Cortex of kidney (tissue), 1 donor: ENCODE measurements at places on chromosomes 4 and X.

GRCh38 chrX:153803211-153804099 is 9.0 kb downstream of the SSR4 start:
- DNase-seq, result no peak

DNA sequence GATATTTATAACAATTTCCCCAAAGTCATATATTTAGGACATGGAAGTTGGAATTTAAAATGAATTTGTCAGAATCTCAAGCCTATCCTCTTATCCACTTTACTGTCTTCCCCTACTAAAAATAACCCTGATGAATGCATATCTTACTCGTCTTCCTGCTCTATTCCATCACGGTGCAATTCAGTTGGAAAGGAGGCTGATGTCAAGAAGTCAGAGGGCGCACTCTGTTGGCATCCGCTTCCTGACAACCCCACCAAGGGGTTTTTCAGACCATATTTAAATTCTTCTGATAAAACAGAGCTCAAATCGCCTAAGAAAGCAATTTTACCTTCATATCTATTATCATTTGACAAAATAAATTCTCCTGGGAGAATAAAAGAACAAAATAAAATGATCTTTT is 233.5 kb downstream of the ARHGAP24 start:
- DNase-seq, result no peak

GRCh38 chr4:73674451-73674919 is 54.2 kb upstream of the RASSF6 start:
- DNase-seq, result no peak

DNA sequence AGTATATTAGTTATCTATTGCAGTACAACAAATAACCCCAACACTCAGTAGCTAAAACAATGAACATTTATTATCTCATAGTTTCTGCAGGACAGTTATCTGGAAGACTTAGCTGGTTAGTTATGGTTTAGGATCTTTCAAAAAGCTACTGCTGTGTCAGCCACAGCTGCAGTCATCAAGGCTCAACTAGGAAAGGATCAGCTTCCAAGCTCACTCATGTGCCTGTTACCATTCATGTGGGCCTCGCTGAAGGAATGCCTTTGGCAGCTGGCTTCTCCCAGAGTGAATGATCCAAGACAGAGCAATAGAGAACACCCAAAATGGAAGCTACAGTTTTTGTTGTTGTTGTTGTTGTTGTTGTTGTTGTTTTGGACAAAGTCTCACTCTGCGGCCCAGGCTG is 13.5 kb upstream of the PRSS48 start:
- DNase-seq, result no peak

GRCh38 chrX:151694661-151695582 is at the start of gene PRRG3:
Gene PRRG3, plus strand, starts transcription at chrX:151695458. Its CDS starts 3,357 bp downstream, at chrX:151698815.
- DNase-seq, result no peak

GRCh38 chr4:141913928-141914327 is 277.5 kb downstream of the IL15 start:
- DNase-seq, result no peak

- DNase-seq, result no peak
Observed at GRCh38 chr4:172270397-172270796, 457.2 kb downstream of the GALNTL6 start.

- no peak for DNase-seq
Observed at GRCh38 chr4:94537921-94538628, 86.3 kb downstream of the PDLIM5 start.

GRCh38 chrX:70754169-70754848 is 154.2 kb downstream of the TEX11 start:
- DNase-seq, result no peak

GRCh38 chr4:41957634-41958033 is 22.4 kb downstream of the TMEM33 start:
- DNase-seq, result no peak

DNA sequence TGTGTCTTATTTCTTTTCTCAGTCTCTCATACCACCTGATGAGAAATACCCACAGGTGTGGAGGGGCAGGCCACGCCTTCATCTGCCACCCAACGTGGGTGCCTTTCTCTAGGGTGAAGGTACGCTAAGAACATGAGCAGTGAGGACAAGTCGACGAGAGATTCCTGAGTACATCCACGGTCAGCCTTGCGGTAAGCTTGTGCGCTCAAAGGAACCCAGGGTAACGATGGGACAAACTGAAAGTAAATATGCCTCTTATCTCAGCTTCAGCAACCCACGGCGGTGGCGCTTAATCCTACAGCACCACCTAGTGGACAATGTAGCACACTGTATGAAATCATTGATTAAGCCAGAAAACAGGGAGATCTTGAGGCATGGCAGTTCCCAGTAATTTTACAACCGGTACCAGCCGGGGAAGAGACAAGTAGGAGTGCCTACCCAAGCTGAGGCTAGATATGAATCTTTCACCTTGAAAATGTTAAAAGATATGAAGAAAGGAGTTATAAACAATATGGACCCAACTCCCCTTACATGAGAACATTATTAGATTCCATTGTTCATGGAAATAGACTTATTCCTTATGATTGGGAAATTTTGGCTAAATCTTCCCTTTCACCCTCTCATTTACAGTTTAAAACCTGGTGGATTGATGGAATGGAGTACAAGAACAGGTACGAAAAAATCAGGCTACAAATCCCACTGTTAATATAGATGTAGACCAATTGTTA is 63.0 kb downstream of the ZNF732 start:
- no peak for DNase-seq

DNA sequence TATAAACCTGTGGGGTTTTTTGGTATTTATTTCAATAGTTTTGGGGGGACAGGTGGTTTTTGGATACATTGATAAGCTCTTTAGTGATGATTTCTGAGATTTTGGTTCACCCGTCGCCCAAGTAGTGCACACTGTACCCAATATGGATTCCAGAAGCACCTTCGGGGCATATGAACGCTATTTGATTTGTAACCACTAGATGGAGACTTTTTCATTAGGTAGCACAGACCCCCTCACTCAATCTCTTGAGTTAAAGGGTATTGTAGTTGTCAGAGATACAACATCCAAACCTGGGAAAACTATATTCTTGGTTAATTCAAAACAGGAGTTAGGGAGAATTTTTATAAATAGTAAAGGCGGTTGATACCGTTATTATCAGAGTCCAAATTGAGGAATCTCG is 79.8 kb downstream of the SPANXN3 start:
- no peak for DNase-seq

DNA sequence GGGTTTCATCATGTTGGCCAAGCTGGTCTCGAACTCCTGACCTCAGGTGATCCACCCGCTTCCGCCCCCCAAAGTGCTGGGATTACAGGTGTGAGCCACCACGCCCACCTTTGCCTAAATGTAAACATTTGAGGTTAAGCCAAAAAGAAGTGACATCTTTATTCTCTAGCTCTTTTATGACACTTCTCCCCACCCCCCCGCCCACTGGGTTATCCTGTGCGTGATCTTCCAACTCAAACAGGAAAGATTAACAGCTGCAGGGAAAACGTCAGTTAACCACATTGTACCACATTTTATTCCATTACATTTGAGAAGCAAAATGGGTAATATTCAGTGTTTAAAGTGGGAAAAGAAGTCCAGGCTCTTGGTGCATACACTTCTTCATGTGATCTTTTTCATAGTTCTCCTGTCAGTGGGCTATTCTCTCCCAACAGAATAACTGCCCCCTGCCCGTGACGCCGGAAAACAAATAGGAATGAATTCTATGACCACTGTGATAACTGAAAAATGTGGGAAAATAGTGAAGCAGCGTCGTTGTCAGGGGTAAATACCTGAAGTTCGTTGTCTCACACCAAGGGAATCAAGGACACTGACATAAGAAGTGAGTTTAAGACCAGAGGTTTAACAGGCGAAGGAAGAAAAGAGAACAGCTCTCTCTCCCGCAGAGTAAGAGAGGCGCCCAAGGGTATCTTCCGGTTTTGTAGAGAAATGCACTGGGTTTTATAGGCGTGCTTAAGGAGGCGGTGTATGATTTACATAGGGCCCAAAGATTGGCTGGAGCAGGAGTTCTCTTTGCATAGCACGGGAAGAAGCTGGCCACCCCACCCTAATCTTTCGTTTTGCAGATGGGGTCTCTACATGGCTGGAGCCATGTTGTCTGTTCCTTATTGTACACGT is 9.7 kb upstream of the SRD5A3 start:
- DNase-seq, result no peak

- DNase-seq, result no peak
Observed at GRCh38 chrX:65574356-65574755, 39.8 kb upstream of the LAS1L start.

- DNase-seq, result no peak
Observed at GRCh38 chr4:123640271-123640670, 243.7 kb downstream of the SPRY1 start.

GRCh38 chr4:4789462-4789861 is 70.0 kb upstream of the MSX1 start:
- no peak for DNase-seq

DNA sequence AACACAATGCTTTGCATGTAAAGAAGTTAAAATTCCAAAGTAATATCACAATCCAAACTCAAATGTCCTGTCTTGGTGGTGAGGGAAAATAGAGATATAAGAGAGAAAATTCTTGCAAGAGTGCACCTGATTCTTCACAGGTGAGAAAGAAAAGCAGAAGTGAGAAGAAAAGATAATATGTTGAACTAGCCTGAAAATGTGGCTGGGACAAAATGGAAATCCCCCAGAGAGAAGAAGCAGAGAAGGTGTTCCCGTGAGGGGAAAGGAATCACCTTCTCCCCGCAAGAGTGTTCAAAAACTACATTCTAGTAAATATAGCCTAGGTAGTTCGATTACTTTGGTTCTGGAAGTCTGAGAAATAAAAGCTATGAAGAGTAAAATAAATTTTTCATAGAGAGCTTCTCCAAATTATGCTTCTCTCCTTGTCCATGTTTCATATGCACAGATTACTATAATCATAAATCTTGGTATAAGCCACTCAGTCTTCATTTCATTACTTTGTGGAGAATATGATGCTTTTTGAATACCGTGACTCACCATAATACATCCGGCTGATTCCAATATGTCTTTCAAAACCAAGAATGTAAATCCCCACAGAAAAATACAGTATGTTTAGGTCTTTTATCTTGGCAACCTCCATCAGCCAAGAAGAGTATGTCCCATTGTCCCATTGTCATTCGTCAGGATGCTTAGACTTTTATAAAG is 63.1 kb downstream of the COX18 start:
- DNase-seq, result no peak

GRCh38 chr4:159191989-159192388 is 89.1 kb downstream of the RAPGEF2 start:
- no peak for DNase-seq

DNA sequence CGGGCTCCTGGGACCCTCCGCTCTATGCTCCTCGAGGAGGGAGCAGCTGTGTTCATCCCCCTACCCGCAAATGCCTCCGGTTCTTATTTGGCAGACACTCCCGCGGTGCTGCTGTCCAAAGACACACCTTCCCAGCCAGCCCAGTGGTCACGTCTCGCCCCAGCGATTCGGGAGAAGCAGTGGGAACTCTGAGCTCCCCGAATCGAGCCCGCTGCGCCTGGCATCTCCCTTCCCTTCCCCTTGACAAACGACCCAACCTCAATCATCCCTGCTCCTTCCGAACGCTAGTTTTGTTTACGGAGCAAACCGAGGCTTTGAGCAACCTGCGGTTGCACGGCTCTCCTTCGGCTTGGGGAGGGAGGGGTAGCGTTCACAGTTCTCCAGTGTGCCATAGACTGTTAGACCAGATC is 317 bp upstream of the FRMPD4 start:
- no peak for DNase-seq
